MG63 (cell line): ENCODE measurements at places on chromosomes 12 and 14. TPM values are rescaled to one million over a fixed set of nuclear protein-coding genes. Genes with fewer than 3 reads are reported as not detected.

ARL1 gene
- total RNA-seq: 73.0 and 176 TPM in 2 replicates

MMAB gene
- 48.5 and 68.3 TPM in 2 replicates for total RNA-seq

LRCOL1 gene
- total RNA-seq: not detected in 2 replicates

FBXO34 gene
- total RNA-seq: 12.9 and 28.0 TPM in 2 replicates

KERA gene
- not detected in 2 replicates for total RNA-seq

PALS1 gene
- 8.5 and 16.3 TPM in 2 replicates for total RNA-seq

TMTC2 gene
- 1.8 and 2.2 TPM in 2 replicates for total RNA-seq
